ENCODE measurements at places on chromosomes 5 and 9.

GRCh38 chr5:162514116-162514515 lies 446.5 kb downstream of the GABRG2 start:
- no peak for DNase-seq

DNA sequence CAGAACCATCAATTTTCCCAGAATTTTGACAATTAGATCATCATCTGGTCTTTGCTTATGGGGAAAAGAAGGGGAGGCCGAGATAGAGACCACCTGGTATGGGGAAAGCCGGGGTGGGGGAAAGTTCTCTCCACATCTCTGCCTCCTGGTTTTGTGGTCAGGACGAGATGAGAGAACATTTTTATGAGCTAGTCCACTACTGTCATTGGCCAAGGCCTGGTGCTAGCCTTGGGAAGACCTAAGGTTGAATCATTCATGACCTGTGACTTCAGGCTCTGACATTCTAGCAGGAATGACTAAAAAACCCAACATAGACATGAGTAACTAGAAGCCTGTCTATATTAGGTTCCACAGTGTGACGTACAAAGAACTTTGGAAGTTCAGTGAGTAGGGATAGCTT lies 135.2 kb downstream of the PTTG1 start:
- no peak for DNase-seq

GRCh38 chr9:129242191-129242941 lies 64.3 kb upstream of the IER5L start:
- DNase-seq = no peak

GRCh38 chr5:178642351-178642909 lies 15.6 kb upstream of the CLK4 start:
- DNase-seq = no peak

GRCh38 chr9:131469356-131469755 lies 33.4 kb upstream of the POMT1 start:
- DNase-seq = no peak

- DNase-seq = no peak
Observed at GRCh38 chr5:19200251-19200650, 787.7 kb downstream of the CDH18 start.

GRCh38 chr5:78649211-78649695 lies 681 bp upstream of the LHFPL2 start:
- no peak for DNase-seq

DNA sequence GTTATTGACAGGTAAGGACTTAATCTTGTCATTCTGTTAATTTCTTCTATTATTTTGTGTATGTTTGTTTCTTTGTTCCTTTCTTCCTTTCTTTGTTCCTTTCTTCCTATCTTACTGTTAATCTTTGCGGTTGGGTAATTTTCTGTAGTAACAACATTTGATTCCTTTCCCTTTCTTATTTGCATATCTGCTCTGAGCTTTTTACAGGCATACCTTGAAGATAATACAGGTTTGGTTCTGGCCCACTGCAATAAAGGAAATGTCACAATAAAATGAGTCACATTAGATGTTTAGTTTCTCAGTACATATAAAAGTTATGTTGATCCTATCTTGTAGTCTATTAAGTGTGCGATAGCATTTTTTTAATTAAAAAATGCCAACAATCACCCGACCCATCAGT lies 440.7 kb downstream of the NFIB start:
- no peak for DNase-seq
